Stimulated activated naive CD4-positive, alpha-beta T cell (primary cell): ENCODE measurements at places on chromosomes 5 and 9.

- DNase-seq: no peak
These were observed 6.5 kb downstream of the LIX1 start for GRCh38 chr5:97135868-97136267.

GRCh38 chr9:86337469-86338108 lies 16.6 kb downstream of the TUT7 start:
- DNase-seq: no peak

DNA sequence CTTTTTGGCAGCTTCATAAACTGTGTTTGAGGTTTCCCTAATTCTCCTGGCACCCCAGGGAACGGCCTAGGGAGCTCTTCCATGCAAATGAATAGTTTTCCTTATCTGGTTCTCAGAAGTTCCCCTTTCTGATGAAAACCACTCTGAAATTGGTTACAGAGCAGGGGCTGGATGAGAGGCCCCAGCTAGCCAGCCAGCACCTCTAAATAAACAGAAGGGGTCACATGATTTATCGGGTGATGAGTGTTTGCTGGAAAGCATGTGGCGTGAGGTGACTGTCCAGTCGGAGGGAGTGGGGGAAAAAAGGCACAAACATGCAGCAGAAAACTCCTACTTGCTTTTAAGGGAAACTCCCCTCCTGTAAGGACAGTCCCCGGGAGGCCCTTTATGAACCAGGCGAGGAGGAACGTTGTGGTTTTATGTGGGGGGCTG lies 261.2 kb upstream of the ANKRD55 start:
- DNase-seq: no peak

- no peak for DNase-seq
These were observed 364.6 kb upstream of the PTGER4 start for GRCh38 chr5:40315126-40315525.

GRCh38 chr5:132556153-132556762 lies 519 bp upstream of the RAD50 start:
- DNase-seq: no peak

DNA sequence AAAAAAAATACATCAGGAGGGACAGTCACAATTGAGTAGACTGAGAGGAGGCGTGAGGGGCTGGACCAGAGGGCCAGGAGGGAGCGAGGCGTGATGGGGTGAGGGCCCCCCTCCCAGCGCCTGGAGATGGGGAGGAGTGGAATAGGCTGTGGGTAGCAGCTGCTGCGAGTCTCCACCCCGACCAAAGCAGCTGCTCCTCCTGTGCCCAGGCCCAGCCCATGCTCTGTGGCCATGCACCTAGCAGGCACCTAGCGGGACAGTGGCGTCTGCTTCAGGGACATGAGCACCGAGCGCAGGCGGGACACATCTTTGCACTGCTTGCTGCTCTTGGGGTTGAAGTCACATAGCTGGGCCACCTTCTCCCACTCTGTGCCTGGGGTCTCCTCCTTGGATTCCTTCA lies 4.0 kb downstream of the HIGD2A start:
- no peak for DNase-seq

DNA sequence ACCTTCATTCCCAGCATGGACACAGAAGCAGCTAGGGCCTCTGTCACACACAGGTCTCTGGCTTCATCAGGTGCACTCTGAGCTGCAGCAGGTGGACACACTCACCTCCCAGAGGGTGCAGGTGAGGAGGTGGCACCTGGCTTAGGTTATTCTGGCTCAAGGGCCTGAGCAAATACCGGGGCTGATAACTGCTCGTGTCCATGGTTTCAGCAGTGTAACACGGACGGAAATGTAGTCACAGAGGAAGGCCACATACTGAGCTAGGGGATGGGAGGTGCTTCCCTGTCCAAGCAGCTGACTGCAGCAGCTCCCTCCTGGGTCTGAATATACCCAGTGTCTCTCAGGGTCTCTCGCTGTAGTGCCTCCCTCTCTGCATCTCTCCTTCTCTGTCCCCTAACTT lies 5.7 kb downstream of the PHF2 start:
- DNase-seq: no peak

DNA sequence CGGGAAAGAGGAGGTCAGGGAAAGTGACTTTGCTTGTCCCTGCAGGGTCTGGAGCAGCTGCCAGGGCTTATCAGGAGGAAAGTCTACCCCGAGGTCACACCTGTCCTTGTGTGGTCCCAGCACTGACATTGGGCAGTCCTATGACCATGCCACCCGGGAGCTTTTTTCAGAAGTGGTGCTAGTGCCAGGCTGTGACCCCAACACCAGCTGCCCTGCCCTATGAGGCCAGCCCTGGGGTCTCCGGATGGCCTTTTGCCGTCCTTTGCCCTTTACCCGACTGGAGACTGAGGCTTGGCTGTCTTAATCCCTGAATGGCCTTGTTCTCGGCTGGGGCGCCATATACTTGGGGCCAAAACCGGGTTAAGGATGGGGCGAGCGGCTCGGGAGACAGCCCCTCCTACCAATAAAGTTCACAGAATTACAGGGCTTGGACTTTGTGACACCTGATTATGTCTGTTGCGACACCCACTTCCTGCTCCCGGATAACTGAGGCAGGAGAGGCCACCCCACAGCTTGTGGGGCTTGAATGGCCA lies 22.2 kb upstream of the SLC9A3 start:
- DNase-seq: no peak

DNA sequence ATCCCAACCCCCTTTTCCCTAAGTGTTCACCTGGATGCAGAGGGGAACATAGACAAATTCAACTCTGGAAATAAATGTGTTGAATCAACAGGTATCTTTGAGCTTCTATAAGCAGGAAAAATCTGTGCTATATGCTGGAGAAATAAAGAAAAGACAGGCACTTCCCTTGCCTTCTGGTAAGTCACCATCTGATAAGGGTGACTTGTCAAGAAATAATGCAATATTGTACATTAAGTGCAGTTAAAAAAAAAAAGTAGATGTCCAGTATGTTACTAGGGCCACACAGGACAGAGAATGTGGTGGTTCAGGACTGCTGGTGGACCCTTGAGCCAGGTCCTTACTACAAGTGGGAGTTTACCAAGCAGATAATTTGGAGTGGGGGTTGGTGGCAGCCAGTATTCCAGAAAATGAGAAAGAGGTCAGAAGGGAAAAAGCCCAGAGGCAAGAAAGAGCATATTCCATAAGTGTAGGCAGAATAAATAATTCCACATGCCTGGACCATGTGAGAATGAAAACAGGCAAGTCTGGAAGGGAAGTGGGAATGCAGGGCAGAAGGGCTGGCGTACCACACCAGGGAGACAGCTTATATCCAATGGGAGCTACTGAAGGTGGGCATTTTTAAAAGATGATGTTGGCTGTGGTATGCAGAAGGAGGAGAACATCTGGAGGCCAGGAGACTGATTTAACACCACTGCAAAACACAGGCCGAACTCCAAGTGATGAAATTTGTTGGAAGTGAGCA lies 209.9 kb downstream of the SEMA5A start:
- no peak for DNase-seq

DNA sequence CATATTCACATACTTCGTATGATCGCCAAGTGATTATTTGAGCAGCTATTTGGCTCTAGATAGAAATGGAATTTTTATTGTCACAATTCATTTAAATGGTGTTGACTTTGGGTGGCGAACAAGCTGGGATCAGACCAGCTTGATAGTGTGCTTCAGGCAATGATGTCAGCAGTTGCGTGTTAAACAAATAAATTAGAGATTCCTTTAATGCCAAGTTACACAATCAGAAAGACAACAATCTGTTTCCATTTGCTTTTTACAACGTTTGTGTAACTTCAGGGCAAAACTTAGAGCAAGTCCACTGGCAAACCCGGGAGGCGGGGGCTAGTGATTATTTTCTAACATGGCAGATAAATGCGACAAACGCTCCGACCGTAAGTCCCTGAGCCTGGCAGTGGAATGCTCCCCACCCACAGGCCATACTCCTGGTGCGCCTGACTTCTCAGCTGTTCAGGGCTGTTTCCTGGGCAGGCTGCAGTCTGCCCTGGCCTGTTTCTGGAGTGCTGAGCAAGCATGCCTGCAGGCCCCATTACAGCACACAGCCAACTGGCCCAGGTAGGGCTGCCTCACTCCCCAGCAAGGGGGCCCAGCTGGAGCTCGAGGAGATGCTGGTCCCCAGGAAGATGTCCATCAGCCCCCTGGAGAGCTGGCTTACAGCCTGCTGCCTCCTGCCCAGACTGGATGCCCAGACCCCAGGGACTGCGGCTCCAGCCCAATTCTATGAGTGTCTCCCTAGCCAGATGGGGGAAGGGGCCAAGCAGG lies 88.7 kb downstream of the BASP1 start:
- DNase-seq: no peak

- no peak for DNase-seq
These were observed 47.0 kb downstream of the OLFM1 start for GRCh38 chr9:135134268-135135022.

- DNase-seq: no peak
These were observed 213.9 kb upstream of the FBXL7 start for GRCh38 chr5:15285901-15286583.

DNA sequence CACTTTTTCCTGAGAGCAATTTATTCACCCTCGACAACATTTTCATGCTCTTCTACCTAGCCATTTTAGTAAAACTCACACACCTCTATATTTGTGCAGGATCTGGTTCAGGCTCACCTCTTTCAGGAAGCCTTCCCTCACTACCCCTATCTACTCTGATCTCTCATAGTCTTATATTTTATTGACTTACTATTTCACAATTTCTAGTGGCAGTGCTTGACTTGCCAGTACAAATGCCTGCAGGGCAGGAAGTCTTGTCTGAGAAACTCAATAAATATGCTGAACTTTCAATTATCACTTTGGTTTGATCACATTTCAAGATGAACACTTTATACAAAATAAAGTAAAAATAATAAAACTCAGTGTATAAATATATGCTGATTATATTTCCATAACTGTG lies 226.8 kb downstream of the CETN3 start:
- no peak for DNase-seq

DNA sequence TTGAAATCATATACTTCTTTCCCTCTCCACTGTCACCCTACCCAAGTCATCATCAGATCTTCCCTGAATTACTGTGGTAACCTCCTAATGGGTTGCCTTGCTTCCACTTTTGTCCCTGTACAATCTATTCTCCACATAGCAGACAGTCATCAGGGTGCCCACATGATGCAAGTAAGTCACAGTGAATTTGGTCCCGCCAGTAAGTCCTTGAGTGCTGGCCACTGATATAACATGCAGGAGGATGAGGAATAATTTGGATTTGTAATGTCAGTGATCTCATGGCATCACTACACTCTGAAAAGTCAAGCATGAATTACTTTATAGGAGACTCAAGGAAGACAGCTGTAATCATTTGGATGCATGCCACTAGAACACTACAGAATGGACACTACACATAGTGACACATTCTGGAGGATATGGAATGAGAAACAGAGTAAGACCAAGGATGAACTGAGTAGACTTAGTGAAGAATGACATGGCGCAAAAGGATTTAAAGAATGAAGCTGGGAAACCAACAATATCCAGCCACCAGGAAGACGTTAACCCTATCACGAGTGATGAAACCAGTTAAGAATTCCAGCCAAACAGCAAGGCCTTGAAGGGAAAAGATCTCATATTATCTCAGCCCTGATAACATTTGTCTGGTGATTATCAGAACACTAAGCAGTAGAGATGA lies 28.6 kb downstream of the MARCHF3 start:
- DNase-seq: no peak

GRCh38 chr5:92909602-92909962 lies 671.4 kb downstream of the NR2F1-AS1 start:
- no peak for DNase-seq
